ENCODE measurements at places on chromosomes 1 and 21.

- DNase-seq = no peak
Measured at GRCh38 chr1:214234635-214235025, 46.3 kb upstream of the SMYD2 start.

DNA sequence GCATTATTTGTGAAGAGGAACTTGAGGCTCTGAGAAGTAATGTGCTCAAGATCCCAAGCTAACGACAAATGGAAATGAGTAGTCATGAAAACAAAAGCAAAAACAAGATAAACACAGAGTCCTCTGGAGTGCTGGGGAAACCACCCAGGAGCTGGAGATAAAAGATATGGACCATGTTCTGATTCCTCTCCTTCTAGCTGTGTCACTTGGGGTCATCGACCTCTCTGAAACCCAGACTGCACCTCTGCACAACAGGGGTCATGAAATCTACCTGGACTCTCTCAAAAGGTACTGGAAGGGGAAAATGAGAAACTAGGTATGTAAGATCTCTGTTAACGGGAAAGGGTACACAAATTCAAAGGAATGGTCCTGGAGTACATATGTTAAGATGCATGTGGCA is 6.5 kb downstream of the PGLYRP4 start:
- no peak for DNase-seq

DNA sequence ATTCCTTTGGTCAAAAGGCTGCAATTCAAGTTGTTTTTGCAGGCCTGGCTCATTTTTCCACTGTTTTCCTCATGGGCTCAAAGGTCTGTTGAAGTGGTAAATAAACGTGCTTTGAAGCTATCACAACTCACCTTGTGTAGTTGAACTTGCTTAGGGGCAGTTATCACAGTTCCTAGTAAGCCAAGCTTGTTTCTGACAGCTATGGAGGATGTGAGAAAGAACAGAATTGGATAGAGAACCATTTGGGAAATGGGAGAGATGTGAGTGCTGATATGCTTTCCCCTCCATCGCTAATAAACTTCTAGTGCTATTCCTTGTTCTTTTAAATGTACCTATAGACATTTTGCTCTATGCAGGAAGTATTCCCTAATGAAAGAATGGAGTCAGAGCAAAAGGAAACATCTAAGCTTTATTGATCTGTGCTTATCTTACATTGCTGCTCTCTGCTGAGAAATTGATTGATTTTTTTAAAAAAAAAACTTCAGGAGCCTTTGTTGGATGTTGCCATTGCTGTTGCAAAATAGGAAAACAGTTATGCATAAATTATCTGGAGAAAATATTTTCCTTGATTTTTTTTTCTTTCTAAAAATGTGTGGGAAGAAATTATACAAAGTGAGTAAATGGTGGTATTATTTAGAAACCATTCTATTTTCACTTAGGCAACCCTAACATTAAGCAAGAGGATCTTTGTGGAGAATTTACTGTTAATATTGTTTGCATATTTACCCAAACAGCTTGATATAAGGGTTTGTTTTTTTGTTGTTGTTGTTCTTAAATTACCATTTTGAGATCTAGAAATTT is 118.2 kb downstream of the MAGI3 start:
- DNase-seq = no peak

GRCh38 chr21:36203603-36203889 is 46.9 kb downstream of the DOP1B start:
- no peak for DNase-seq

GRCh38 chr1:230335861-230336522 is 90.1 kb downstream of the PGBD5 start:
- DNase-seq = no peak

DNA sequence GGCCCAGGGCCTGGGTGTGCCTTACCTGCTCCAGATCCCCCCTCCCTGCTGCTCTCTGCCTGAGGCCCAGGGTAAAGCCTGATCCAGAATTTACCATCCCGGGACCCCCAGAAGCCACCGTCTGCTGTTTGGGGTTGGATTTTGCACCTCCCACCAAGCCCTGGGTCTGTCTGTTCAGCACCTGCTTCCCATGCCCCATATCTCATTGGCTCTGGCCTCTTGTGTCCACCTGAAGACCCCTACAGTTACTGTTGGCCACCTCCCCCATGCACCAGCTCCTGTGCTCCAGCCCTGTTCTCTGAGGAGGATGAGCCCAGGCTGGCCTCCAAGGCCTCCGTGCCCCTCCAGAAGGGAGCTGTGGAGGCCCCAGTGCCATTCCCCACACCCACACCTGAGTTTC is 113.9 kb downstream of the GRIK3 start:
- DNase-seq = no peak

GRCh38 chr1:10515976-10516750 is 41.4 kb downstream of the PEX14 start:
- DNase-seq = no peak

DNA sequence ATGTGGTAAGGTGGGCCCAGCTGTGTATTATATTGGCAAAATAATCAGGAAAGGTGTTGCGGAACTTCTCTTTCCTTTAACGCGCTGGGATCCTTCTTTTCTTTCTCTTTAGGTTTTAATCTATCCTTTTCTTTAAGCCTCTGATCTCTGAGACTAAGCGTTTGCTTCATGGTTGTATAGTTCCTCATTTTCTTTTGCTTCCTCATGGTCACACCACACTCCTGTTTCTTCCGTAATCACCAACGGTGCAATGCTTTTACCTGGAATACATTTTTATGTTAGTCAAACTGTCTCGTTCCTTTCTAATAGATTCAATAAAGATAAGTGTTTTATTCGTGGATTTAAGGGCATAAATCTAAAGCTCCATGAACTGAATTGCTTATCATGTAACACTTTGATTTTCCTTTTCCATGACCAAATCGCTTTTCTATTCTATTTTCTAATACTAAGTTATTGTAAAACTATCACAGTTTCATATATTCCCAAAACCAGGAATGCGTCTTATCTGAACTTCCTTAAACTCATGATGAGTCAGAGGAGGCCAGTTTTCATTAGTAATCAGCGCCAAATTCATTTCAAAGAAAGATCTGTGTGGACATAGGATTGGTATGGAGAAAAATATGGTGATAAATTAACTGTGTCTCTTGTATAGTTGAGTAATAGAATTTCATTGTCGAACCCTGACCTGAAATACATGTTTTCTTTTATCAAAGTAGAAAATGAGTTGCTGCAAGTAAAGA is 12.2 kb downstream of the SDCCAG8 start:
- no peak for DNase-seq

DNA sequence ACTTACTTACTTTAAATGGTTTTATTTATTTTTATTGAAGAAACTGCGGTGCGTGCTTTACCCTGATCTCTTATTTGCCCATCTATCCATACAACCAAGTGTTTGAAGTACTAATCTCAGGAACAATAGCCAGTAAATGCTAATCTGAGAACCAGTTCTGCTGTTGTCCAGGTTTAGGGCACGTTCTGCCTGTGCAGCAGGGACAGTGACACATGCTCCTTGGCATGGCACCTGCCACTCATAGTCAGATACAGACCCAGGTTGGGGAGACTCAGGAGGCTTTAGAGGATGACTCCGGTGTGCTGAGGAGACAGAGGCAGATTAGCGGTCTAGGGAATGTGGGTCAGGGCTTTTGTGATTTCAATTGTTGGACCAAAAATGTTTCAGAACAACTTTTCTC is 83.6 kb downstream of the NRIP1 start:
- peak; percentile 24 for DNase-seq

GRCh38 chr21:25507522-25507921 is 99.8 kb downstream of the MRPL39 start:
- DNase-seq = no peak

DNA sequence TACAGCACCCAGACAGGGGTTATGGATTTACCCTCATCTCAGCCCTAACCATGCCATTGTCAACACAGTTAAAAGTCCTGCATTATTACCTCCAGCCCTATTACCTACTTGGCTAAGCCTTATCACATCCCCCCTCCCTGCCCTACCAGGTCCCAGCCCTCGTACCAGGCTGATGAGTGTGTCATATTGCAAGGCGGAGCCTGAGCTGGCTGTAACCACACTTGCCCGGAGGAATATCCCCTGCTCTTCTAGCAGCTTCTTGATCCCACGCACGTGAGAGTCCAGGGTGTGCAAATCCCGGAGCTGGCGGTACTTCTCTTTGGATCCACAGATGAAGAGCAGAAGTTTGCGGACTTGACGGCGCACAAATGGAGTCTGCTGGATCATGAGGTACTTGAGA is 87.4 kb downstream of the UBR4 start:
- no peak for DNase-seq

DNA sequence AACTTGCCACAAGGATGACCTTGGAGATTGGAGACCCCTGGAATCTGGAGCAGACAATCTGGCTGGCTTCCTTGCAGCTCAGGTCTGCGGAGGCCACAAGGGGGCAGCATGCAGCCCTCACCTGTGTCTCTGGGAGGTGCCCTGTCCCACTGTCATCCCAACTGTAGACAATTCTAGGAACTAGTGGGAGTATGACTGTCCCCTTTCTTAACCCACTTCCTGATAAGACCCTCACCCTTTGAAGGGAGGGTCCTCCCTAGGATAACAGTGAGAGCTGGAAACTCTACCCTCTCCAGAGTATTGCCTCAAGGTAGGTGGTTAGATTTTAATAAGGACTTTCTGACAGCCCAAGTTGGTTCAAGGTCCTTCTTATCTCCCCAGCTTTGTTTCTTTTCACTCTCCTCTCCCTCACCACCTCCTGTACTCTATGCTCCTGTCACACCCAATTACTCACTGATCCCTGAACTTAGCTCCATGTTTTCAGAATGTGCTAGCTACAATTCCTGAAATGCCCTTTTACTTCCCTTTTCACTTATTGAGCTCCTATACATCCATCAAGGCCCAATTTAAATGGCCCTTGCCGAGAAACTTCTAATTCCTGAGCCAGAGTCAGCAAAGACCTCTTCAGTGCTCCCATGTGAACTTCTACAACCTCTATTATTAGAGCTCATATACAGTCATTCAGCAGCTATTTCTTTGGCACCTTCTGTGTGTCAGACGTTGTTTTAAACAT is 9.2 kb upstream of the KCNQ4 start:
- peak; percentile 14 for DNase-seq

DNA sequence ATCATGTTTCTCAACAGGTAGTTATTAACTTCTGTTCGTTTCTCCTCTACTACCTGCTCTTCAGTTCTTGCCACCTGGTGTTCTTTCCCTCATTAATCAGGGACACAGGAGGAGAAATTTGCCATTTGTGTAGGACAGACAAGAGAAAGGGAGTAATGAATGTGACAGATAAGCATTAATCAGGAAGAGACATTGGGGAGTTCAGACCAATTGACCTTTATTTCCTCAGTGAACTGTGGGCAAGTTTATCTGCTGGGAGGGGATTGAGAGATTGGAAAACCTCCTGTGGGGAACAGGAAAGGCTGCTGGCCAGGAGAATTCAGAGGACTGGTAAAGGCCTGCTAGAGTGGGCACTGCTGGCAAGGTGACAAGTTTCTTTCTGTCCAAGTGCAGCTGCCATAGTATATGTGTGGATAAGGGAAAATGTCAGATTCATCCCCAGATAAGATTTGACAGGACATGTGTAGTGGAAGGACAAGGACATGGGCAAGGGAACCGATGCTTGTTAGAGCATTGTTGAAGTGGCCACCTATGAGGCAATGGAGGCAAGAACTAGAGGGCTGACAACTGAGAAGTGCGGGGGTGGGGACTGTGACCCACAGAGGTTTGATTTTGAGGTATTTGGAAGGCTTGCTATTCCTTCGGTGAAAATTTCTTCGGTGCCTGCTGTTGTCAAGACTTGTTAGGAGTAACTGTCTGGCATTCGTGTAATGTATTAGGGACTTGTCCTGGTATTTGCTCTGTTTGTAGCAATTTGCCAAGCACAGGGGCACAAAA is 12.6 kb downstream of the SZT2 start:
- DNase-seq = no peak

DNA sequence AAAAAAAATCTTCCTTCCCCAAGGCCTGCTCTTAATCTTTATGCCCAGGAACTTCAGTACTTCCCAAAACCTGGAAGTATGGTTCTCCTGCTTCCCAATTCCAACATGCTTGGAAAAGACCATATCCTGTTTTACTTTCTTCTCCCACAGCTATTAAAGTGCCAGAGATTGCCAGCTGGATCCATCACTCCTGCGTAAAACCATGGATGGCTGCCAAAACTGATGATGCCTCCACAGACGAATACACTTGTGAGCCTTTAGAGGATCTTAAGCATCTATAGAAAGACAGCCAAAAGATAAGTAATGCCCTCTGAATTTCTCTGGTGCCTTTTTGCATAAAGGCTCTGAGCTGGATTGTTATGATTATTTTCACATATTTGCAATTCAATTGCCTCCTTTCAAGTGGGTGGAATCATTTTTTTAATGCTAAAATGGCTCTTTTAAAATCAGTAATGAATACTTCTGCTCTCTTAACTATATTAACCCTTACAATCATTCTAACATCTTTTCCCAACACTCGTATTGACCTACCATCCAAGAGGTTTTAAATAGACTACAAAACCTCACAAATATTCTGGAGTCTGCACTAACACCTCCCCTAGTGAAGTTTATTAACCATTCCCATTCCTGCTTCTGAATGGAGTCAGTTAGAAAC is 1807.8 kb downstream of the BRINP3 start:
- DNase-seq = no peak

DNA sequence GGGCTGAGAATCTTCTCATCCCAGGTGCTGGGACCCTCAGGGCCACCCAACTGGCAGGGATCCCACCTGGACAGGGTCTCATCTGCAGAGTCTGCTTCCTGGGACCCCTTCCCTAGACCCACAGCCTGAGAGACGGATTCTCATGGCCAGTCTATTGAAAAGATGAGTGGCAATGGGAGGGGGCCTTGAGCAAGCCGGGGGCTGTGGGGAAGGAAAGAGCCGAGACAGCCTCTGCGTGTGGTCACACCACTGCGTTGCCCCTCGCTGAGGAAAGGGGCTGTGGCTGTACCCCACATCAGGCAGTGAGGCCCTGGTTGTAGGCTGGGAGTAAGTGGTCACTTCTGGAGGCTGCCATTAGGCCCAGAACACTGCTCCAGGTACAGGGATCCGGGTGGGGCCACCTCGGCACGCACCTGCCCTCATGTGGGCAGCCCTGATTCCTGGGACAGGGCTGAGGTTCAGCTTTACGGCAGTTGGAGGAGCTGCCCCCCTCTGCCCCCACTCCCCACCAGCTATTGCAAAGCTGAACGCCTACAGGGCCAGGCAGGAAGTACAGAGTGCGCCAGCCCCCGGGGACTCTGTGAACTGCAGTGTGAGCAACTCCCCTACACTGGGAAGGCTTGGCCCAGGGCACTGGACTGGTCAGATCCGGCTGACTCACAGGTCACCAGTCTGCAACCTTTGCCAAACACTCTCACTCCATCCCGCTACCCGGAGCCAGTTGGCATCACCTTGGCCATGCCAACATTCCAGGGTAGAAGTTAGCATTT is 106.9 kb downstream of the RIPK4 start:
- no peak for DNase-seq

- DNase-seq = no peak
Measured at GRCh38 chr1:235289859-235290739, 37.9 kb downstream of the ARID4B start.

GRCh38 chr1:228142155-228142691 is 2.1 kb downstream of the GUK1 start:
- no peak for DNase-seq

DNA sequence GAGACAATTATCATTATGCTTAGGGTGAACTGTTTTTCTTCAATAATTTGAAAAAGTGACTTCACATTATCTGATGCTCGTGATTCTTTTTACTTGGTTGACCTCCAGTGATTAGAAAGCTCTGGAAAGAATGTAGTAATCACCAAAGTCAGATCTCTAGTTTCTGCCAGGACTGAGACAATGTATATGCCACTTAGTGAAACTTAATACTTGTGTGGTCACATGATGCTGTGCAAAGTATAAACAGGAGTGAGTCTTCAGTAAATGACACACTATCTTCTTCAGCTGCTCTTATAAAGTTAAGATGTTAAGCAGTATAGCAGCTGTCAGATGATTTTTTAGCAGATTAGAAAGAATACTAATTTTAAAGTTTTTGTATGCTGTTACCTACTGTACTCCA is 17.2 kb downstream of the VCAM1 start:
- no peak for DNase-seq

All from NCI-H146 (cell line).